Activated CD4-positive, alpha-beta T cell treated with anti-CD3 and anti-CD28 coated beads, Interleukin-2, amount 10 ng/mL, durations not matched to agents 7 days and 5 days (primary cell): ENCODE measurements at places on chromosomes 1 and 21.
A peak's percentile ranks its signal among the peaks of the same experiment; 100 is the strongest.

DNA sequence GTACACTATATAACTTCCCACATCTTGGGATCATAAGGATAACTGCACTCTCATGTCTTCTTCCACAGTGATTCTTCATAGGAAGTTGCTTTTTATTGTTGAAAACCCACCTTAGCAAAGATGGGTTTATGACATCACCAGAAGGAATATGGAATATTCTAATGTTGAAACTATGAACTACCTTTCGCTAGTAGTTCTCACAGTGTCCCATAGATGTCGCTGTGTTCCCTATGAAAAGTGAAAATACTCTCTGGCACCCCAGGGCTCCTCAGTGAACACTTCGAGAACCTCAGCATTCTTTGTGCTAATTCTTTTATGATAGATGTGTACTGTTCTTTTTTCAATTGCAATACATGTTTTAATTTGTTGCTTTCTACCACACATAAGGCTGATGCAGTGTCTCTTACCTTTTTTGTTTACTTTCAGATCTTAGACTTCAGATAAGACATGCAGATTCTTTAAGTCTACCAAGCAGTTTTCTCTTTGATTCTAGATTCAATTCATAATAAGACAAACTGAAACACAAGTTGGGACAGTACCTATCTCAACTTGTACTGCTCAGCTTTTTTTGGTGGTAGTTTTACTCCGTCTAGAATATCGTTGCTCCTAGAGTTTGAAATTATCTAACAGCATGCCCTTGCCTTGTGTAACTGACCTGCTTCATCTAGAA lies 90.8 kb downstream of the GTF2B start:
- peak; percentile 58 for DNase-seq

DNA sequence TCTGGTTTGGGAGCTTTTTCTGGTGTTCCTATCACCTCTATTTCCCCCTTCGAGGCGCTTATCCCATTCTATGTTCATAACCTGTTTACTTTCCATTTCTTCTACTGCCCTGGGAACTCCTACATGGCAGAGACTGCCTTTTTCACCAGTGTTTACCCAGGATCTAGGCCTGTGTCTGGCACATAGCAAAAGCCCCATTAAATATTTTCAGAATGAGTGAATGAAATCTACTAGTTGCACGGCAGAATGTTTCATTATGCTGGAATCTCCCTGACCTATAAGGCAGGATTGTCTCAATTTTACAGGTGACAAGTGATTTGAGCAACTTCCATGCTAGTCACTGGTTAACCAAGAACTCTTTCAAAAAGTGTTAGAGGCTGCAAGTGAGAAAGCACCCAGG lies 70.1 kb downstream of the PGM1 start:
- no peak for DNase-seq

- DNase-seq = no peak
Measured at GRCh38 chr1:246113555-246114095, 393.5 kb downstream of the SMYD3 start.

- DNase-seq = no peak
Measured at GRCh38 chr1:116431870-116432500, 58.9 kb downstream of the ATP1A1 start.

GRCh38 chr1:22114083-22115012 lies 28.5 kb downstream of the WNT4 start:
- no peak for DNase-seq

DNA sequence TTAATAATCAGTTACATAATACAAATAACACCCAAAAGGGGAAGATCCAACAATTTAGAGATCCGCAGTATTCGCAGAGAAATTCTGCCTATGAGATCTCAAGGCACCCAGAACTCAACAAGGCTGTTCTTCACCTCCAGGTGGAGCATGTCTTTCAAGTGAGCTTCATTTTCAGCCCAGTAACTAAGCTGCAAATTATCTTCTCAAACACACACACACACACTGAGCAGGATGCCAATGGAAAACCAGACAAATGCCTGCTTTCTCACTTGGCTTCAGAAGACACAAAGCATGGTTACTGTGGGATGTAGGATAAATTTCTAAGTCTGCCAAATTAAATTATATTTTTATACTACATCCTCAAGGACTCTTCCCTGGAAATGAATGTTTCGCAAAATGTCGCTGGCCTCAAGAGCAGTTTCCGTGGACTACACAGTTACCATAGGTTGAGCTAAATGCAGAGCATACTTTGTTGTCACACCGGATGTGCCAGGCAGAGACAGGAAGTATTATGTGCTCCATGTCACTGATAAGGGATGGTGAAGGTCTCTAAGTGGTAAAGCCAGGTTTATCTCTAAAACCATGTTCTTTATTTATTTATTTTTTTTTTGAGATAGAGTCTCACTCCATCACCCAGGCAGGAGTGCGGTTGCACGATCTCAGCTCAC lies 30.3 kb downstream of the UBR4 start:
- DNase-seq = peak; percentile 63

- DNase-seq = no peak
Measured at GRCh38 chr1:107648071-107648470, 316.9 kb downstream of the VAV3 start.

- no peak for DNase-seq
Measured at GRCh38 chr21:42251654-42252324, 32.8 kb downstream of the ABCG1 start.

DNA sequence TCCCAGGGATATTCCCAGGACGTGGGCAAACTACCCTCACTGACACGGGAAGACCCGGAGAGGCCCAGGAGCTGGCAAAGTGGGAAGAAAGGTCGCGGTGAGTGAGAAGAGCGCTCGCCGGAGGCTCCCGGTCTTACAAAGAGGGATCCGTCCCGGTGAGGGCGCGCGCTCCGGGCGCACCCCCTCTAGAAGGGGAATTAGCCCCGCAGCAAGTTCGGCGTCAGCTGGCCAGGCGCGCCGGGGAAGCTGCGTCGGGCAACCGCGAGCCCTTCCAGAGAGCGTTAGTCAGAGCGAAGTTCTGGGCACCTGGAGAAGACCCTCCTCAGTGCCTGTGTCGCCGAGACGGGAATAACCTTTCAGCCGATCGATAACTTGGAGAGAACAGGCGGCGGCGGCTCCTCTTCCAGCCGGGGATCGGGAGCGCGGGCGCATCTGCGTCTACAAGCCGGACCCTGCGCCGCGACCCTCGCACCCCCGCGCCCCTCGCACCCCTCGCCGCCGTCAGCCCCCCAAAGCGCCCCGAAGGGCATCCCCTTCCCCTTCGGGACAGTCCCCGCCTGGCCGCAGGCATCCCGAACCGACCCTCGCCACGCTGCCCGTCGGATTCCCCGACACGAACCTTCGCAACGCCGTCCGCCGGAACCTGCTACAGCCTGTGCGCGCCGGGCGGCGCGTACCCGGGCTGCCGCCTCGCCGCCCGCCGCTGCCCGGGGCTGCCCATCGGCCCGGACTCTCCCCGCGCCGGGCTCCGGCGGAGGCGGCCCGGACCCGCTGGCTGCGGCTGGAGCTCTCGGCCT lies 485 bp downstream of the SIPA1L2 start:
- DNase-seq = peak; percentile 14

GRCh38 chr1:189983166-189983890 lies 494.3 kb downstream of the BRINP3 start:
- DNase-seq = no peak

DNA sequence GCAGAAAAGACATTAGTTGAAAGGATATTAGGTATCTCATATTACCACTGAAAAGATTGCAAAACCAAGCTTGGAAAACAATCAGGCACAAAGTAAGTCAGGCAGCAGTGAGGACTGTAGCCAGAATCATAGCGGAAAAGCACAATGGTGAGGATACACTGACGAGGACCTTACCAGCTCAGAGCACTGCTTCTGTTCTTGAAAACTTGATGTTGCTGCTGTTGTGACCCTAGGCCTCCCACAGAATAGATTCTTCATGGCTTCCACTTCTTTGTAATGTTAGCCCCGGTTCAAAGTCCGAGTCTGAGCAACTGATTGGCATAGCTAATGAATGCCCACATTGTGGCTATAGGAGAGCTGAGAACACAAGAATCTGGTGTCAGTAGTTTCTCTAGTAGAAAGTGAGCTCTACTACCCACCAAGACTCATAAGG lies 45.2 kb upstream of the LRRC8C start:
- no peak for DNase-seq

DNA sequence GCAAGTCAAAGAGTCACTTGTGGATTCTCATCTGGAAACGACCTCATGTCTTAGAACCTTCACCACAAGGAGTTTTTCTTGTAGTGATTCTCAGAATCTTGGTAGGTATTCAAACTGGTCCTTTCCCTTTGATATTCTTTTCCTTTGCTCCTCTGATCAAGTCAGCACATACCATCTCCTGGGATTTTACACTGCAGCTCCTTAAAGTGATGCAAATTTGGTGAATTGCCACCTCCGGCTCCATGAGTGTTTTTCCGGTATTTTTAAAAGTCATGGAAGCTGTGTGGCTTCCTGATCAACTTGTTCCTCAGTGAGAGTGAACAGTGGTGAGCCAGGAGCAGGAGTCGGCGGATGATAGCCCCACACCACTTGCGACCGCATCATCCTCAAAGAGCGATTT lies 182.1 kb upstream of the DAB1 start:
- DNase-seq = no peak

DNA sequence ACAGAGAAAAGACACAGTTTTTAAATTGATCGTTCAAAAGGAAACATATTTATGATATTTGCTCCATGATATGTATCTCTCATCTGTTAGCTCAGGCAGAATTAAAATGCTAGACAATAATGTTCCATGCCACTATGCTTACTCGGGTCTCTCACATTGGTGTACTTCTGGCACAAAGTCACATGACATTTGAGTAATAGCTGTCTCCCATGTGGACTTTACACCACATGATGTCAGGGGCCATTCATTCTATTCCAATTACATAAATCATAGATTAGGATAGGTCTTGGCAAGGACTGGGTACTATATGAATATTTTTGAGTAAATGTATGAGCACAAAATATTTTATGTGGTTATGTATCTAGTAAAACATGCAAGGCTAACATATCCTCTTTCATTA lies 648.4 kb downstream of the PLA2G4A start:
- no peak for DNase-seq

DNA sequence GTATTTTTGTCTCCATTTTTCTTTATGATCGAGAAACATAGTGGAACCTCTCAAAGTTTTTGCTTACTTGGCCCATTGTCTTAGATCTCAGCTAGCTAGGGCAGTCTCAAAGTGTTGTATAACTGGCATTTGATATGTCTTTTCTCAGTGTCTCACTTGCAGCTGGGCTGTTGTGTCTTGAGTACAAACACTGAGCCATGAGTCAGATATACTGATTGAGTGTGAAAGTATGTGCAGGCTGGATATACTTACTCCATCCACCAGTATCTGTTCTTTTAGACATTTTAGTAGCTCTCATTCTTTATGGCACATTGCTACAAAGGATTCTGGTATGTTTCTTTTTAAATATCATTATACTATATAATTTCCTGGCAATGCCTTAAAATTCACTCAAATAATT lies 14.3 kb upstream of the GPR52 start:
- no peak for DNase-seq

- DNase-seq = no peak
Measured at GRCh38 chr21:36744560-36745231, 45.8 kb downstream of the SIM2 start.

- peak; percentile 11 for DNase-seq
Measured at GRCh38 chr1:236064674-236065508, at the start of gene NID1. Gene NID1, minus strand, starts transcription at chr1:236065090. Its CDS starts 11 bp downstream, at chr1:236065079.

DNA sequence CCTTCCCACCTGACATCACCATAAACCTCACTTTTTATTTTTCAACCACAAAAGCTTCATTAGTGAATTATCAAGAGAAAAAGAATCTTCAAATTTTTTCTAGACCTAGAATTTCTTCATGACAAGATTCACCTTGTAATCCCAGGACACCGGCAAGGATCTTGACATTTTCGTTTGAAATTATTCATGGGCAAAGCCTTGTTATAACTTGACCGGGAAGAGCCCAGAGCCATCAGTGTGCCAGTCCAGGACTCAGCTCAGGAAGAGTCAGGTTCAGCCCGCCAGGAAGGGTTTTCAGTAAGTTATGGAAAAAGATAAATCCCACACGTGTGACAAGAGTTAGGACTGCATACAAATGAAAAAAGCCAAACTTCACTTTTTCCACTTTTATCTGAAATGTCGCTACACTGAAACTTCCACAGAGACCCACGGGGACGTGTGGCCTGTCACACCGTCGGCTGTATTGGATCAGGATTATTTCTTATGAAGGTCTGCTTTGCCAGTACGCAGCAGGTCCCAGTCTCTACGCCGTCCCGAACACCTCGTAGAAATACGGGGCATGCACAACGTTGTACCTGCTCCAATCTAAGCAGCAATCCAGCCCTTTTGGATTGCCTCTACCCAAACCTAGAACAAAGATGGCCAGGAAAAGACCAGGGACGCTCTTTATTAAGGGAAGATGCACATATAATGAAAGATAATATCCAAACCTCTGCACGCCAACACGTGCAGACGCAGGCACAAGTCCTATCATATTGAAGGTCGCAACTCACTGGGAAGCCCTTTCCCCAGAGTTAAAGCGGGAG lies 916 bp downstream of the F3 start:
- no peak for DNase-seq

GRCh38 chr1:71494163-71494562 lies 413.3 kb upstream of the ZRANB2 start:
- no peak for DNase-seq

DNA sequence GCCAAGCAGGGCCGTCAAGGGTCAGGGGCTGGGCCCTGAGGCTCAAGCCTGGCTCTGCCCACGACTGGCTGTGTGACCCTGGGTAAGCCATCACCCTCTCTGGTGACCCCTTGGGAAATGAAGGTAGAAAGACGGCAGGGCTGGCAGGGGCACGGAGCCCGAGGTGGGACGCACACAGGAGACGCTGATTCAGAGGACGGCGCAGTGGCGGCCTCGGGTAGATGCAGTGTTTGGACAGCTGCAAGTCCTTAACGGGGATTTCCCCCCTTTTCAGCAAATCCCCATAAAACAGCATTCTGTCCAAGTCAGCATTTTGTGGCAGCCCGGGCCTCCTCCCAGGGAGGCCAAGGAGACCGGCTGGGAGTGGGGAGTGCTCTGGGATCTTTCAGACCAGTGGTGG lies 16.7 kb downstream of the COL8A2 start:
- no peak for DNase-seq

DNA sequence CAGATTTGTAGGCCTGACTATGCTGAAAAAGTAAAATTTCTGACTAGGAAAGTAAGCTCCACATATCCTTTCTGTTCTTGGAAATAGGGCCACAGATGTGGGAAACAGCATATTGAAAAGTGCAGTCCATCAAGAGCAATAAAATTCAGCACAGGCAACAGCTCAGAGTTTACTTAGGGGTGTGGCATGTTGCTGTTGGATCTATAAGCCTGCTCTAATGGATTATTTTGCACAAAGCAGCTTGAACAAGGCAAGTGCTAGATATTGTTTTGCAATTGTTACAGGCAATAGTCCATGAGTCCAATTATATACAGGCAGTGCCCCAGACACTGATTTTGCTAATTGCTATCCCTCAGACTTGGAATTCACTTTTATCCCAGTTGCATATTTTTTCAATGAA lies 289.8 kb upstream of the SNX7 start:
- no peak for DNase-seq

- DNase-seq = no peak
Measured at GRCh38 chr1:28521502-28522164, 15.8 kb downstream of the RCC1 start.
